K562 (cell line): ENCODE measurements at places on chromosomes 1 and 21. TPM values are rescaled to one million over a fixed set of nuclear protein-coding genes. Genes with fewer than 3 reads are reported as not detected.

The UMODL1 gene
- not detected in 2 replicates for total RNA-seq

The AGTRAP gene
- 81.6 and 85.8 TPM in 2 replicates for total RNA-seq

The KRTAP12-1 gene
- not detected in 2 replicates for total RNA-seq

The MARK1 gene
- not detected in 2 replicates for total RNA-seq

The TMPRSS15 gene
- total RNA-seq, result 0.18 TPM in 1 of 2 replicates, not detected in the other

The ESPN gene
- total RNA-seq, result 1.2 and 1.7 TPM in 2 replicates

The OR2G6 gene
- total RNA-seq, result not detected in 2 replicates

The PMF1 gene
- total RNA-seq, result 69.8 and 71.0 TPM in 2 replicates

The ATP6V1G3 gene
- not detected in 2 replicates for total RNA-seq

The NHLH2 gene
- total RNA-seq, result not detected in 2 replicates

- H3K27me3 ChIP-seq, result no peaks in the 10 kb centered on the region
- H3K4me1 ChIP-seq, result peaks cover 79% of the 10 kb centered on the region
- H3K27ac ChIP-seq, result peak overlapping the region; percentile 93
- DNase-seq, result peak; percentile 96
Observed at GRCh38 chr21:43921979-43922945, 57.2 kb downstream of the AGPAT3 start.

GRCh38 chr1:89987159-89987819, 7.6 kb upstream of the ZNF326 start:
- no peaks in the 10 kb centered on the region for H3K27me3 ChIP-seq
- H3K27ac ChIP-seq, result no peak overlapping the region
- no peak overlapping the region for H3K4me3 ChIP-seq
- H3K4me1 ChIP-seq, result peaks cover 14% of the 10 kb centered on the region
- peak; percentile 46 for DNase-seq

- no peaks in the 10 kb centered on the region for H3K27me3 ChIP-seq
- no peak for DNase-seq
- H3K27ac ChIP-seq, result no peak overlapping the region
- no peaks in the 10 kb centered on the region for H3K4me1 ChIP-seq
- no peaks in the 10 kb centered on the region for H3K36me3 ChIP-seq
Observed at GRCh38 chr1:98119796-98120195, 199.0 kb upstream of the DPYD start.

- DNase-seq, result peak; percentile 83
- no peak overlapping the region for H3K27ac ChIP-seq
- H3K4me3 ChIP-seq, result no peak overlapping the region
Observed at GRCh38 chr1:119968068-119968492, 71.8 kb upstream of the ADAM30 start.

GRCh38 chr1:29753771-29754572, 517.6 kb downstream of the PTPRU start:
- H3K4me1 ChIP-seq, result no peaks in the 10 kb centered on the region
- DNase-seq, result no peak

DNA sequence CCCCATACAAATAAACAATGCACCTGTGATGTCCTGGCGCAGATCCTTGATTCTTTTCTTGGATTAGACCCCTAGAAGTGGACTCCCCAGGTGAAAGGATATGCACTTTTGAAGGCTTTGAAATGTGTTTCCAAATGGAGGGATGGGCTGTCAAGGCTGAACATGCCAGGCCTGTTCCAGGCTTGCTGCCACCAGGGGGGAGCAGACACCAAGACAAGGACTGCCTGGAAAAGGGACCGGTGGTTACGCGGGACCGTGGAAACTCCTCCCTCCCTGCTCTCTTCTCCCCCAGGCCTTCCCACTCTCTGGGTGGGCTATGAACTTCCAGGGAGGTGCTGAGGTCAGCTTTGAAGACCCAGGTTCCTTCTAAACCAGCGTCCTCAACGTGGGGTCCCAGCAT, 12.7 kb downstream of the C1QB start:
- H3K27me3 ChIP-seq, result peaks cover 3% of the 10 kb centered on the region; the same call in 2 of the 3 replicates
- H3K4me1 ChIP-seq, result peaks cover 4% of the 10 kb centered on the region; the same call in 1 of the 2 replicates
- peak; percentile 56 for DNase-seq
- H3K4me3 ChIP-seq, result no peak overlapping the region
- H3K27ac ChIP-seq, result no peak overlapping the region

- H3K4me3 ChIP-seq, result no peak overlapping the region
- H3K4me1 ChIP-seq, result no peaks in the 10 kb centered on the region
- no peaks in the 10 kb centered on the region for H3K36me3 ChIP-seq
- no peak overlapping the region for H3K27ac ChIP-seq
- H3K27me3 ChIP-seq, result no peaks in the 10 kb centered on the region
Observed at GRCh38 chr1:242178924-242179708, 180.2 kb upstream of the MAP1LC3C start.

DNA sequence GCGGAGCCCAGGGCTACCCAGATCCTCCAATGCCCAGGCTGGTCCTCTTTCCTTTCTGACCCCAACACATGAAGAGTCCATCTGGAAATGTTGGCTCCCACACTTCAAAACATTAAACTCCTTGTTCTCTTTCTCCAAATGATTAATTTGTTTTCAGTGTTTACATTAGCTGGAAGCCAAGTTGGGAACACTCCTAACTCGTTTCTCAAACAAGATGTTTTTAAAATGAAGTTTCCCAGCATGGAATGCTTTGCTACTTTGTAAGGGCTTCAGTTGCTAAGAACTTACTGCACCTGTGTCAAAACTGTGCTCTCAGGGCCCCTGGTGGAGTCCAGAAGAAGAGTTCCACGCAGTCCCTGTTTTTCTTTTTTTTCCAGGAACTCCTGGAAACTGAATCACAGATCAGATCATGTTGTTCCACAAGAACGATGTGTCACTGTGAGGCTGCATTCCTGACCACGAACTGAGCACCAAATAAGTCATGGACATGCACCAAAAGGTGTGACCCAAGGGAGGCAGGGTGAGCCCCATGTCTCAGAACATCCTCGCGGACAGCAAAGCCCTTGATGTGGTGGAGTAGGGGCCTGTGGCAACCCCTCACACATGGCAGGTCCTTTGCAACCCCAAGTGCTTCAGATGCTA, 257.3 kb downstream of the KCNJ6 start:
- H3K4me1 ChIP-seq, result peaks cover 7% of the 10 kb centered on the region; the same call in 1 of the 2 replicates
- DNase-seq, result peak; percentile 37
- no peak overlapping the region for H3K27ac ChIP-seq
- H3K36me3 ChIP-seq, result no peaks in the 10 kb centered on the region
- no peak overlapping the region for H3K4me3 ChIP-seq

DNA sequence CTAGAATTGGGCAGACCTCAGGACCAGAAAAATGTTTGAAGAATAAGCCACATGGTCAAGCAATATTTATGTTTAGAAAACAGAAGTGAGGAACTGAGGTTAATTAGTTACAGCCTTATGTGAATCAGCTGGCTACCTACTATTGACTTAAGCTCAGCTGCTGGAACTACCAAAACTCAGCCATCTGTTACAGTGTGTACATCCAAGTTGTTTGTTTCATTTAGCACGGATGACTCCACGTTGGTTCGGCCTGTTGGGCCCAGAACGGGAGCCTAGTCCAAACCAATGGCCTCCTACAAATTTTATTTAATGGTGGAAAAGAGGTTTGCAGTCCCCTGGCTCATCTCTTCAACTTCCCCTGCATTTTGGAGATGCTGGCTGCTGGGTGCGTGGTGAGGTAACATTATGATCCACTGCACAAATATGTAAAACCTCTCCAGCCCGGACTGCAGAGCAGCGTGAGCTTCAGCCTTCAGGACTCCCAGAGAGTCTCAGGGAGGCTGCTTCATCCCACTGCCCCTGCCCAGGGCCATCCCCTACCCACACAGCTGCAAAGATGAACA, 143.4 kb downstream of the ZZZ3 start:
- peaks cover 11% of the 10 kb centered on the region; the same call in 1 of the 2 replicates for H3K27me3 ChIP-seq
- H3K4me1 ChIP-seq, result peaks cover 4% of the 10 kb centered on the region; the same call in 1 of the 2 replicates

DNA sequence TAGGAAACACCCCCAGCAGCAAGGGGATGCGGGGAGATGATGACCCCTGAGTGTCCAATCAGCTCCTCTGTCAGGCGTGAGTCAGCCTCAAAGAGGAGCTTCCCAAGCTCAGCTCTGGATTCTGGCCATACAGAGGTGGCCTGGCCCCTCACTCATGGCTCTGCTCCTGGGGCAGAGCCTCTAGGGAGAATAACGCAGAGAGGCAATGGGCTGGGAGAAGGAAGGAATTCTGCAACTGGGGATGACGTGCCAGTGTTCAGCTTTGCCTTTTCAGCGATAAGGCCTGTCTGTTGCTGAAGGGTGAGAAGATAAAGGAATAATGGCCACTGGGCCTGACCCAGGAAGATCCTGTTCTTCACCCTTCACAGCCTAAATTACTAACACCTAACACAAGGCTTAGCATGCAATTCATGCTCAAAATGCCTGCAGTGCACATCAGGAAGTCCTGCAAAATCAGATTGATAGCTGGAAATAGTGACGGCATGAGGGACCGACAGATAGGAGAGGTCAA, 92.2 kb downstream of the TBX19 start:
- H3K36me3 ChIP-seq, result no peaks in the 10 kb centered on the region
- no peaks in the 10 kb centered on the region for H3K27me3 ChIP-seq
- H3K4me1 ChIP-seq, result peaks cover 24% of the 10 kb centered on the region
- no peak overlapping the region for H3K4me3 ChIP-seq
- peak; percentile 58 for DNase-seq

DNA sequence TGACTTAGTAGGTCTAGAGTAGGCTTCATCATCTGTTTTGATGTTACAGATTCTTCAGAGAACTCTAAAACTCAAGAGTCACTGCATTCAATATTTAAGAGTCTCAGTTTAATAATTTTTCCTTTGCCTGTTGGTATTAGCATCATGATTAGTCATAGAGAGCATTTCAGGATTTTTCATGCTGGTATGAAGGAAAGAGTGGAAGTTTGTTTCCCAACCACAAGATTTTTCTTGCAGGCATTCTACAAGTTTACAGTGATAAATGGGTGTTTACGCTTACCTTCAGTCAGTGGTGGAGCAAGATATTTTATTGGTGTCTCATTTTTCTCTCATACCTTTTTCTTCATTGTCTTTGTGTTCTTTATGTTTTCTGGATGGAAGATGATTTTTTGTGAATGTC, 58.4 kb upstream of the MYOCOS start:
- H3K27me3 ChIP-seq, result no peaks in the 10 kb centered on the region
- H3K4me3 ChIP-seq, result no peak overlapping the region
- H3K27ac ChIP-seq, result no peak overlapping the region
- DNase-seq, result no peak
- H3K36me3 ChIP-seq, result peaks cover 99% of the 10 kb centered on the region

GRCh38 chr1:49356594-49356993, 579.9 kb upstream of the BEND5 start:
- DNase-seq, result no peak
- no peak overlapping the region for H3K4me3 ChIP-seq
- H3K27me3 ChIP-seq, result no peaks in the 10 kb centered on the region
- no peaks in the 10 kb centered on the region for H3K4me1 ChIP-seq
- H3K27ac ChIP-seq, result no peak overlapping the region

- no peaks in the 10 kb centered on the region for H3K27me3 ChIP-seq
- H3K4me1 ChIP-seq, result no peaks in the 10 kb centered on the region
- H3K27ac ChIP-seq, result no peak overlapping the region
- no peaks in the 10 kb centered on the region for H3K36me3 ChIP-seq
Observed at GRCh38 chr21:20419772-20420171, 578.4 kb upstream of the NCAM2 start.

- H3K36me3 ChIP-seq, result no peaks in the 10 kb centered on the region
- no peak for DNase-seq
- H3K4me1 ChIP-seq, result peaks cover 56% of the 10 kb centered on the region
- no peaks in the 10 kb centered on the region for H3K27me3 ChIP-seq
- H3K4me3 ChIP-seq, result no peak overlapping the region
Observed at GRCh38 chr1:46491443-46492268, 2.0 kb downstream of the DMBX1 start.

DNA sequence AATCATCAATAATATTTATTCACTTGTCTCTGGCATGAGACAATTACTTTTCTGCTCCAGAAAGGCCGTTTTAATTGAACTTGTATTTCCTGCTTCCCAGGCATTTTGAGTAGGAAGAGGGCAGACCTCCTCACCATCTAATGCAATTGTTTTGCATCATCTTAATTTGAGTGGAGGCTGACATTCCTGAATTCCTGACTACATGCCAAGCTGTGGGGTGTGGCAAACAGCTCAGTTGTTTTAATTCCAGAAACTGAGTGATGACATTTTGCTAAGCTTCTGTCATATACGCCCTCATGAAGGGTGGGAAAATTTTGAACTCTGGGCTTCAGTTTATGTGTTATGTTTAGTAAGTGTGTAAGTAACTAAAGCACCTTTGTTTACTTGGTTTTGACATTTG, 125.4 kb upstream of the USP25 start:
- DNase-seq, result no peak
- H3K4me3 ChIP-seq, result no peak overlapping the region
- H3K27ac ChIP-seq, result no peak overlapping the region
- no peaks in the 10 kb centered on the region for H3K4me1 ChIP-seq
- H3K27me3 ChIP-seq, result no peaks in the 10 kb centered on the region

DNA sequence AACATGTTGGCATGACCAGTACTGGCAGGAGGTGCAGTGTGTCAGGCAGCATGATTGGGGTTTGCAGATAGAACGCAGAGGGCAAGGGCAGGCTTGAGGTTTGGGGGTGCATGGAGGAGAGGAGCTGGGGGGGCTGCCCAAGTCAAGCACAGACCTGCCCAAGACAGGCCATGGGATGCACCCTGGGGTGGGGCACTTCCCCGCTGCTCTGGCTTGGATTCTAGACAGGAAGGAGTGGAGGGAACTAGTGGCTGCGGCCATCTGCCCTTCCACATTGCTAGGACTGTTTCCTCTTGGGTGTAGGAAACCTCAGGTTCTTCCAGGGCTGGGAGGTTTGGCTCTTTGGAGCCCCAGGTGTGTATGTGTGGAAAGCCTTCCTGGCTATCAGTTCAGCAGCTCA, 3.0 kb downstream of the PDXK start:
- no peaks in the 10 kb centered on the region for H3K27me3 ChIP-seq
- H3K36me3 ChIP-seq, result peaks cover 54% of the 10 kb centered on the region
- H3K4me3 ChIP-seq, result no peak overlapping the region

- H3K27ac ChIP-seq, result no peak overlapping the region
- H3K4me3 ChIP-seq, result no peak overlapping the region
Observed at GRCh38 chr1:33120436-33121231, 39.7 kb downstream of the AZIN2 start.

GRCh38 chr1:48830715-48831114, 54.0 kb upstream of the BEND5 start:
- H3K4me1 ChIP-seq, result no peaks in the 10 kb centered on the region
- H3K27ac ChIP-seq, result no peak overlapping the region
- H3K36me3 ChIP-seq, result no peaks in the 10 kb centered on the region
- no peak for DNase-seq
- H3K27me3 ChIP-seq, result no peaks in the 10 kb centered on the region
- no peak overlapping the region for H3K4me3 ChIP-seq

- H3K27me3 ChIP-seq, result no peaks in the 10 kb centered on the region
- no peak overlapping the region for H3K4me3 ChIP-seq
- H3K4me1 ChIP-seq, result peaks cover 8% of the 10 kb centered on the region; the same call in 1 of the 2 replicates
- no peak overlapping the region for H3K27ac ChIP-seq
- no peak for DNase-seq
Observed at GRCh38 chr1:10536133-10536770, 61.5 kb downstream of the PEX14 start.

- DNase-seq, result peak; percentile 54
- H3K27ac ChIP-seq, result no peak overlapping the region
- H3K36me3 ChIP-seq, result no peaks in the 10 kb centered on the region
- H3K4me3 ChIP-seq, result no peak overlapping the region
Observed at GRCh38 chr1:114979278-114979891, 50.2 kb upstream of the TSHB start.

DNA sequence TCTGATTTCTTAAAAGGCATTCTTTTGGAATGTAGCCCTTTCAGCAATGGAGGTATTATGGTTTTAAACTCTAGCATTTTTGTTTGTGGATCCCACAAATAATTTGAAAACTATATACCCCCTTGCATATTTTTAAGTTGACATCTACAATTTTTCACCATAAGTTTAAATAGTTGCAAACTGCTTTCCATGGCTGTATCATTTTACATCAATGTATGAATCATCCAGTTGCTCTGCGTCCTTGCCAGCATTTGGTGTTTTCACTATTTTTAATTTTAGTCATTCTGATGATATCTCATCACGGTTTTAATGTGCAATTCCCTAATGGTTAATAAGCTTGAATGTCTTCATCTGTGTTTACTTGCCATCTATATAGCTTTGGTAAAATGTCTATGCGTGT, 20.7 kb downstream of the DIPK1A start:
- H3K27me3 ChIP-seq, result no peaks in the 10 kb centered on the region
- no peak overlapping the region for H3K27ac ChIP-seq
- no peak overlapping the region for H3K4me3 ChIP-seq
